ENCODE measurements at places on chromosomes 6 and 20. TPM values are rescaled to one million over a fixed set of nuclear protein-coding genes. Genes with fewer than 3 reads are reported as not detected.

Gene LGSN
- 0.04 TPM for polyA plus RNA-seq

Gene GPSM3
- polyA plus RNA-seq = 5.4 TPM

Gene POU5F1
- 8.6 TPM for polyA plus RNA-seq

Gene GDAP1L1
- 0.68 TPM for polyA plus RNA-seq

Gene ATP6V1G2
- 2.1 TPM for polyA plus RNA-seq

Gene ZC2HC1B
- not detected for polyA plus RNA-seq

Gene BPIFB2
- not detected for polyA plus RNA-seq

Gene MATN4
- polyA plus RNA-seq = 1.5 TPM

Gene OR12D1
- not detected for polyA plus RNA-seq

Gene ISM1
- 1.4 TPM for polyA plus RNA-seq

DNA sequence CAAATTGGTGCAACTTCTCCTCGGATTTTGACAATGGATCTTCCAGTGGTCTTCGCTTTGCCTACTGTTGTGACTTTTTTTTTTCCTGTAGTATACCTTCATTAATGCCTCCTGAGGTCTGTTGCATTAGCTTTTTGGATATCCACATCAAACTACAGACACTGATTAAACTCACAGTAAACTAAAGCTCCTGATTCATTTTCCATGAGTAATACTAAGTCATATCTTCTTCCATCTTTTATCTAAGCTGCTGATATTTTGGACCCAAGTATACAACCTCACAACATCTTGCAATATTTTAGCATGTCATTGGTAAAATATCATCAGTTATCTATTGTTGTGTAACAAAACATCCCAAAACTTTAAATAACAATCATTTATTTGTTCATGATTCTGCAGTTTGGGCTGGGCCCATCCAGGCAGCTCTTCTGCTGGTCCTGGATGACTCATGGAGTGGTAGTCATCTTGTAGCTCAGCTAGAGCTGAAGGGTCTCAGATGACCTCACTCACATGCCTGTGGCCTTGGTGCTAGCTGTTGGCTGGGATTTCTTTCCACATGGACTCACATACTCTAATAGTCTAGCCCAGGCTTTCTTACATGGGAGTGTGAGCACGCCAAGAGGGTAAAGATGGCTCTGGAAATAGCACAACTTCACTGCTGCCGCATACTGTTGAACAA, 78.3 kb upstream of the SRSF6 start:
- DNase-seq = no peak

- no peak for DNase-seq
Measured at GRCh38 chr6:131210469-131210868, 75.2 kb downstream of the AKAP7 start.

DNA sequence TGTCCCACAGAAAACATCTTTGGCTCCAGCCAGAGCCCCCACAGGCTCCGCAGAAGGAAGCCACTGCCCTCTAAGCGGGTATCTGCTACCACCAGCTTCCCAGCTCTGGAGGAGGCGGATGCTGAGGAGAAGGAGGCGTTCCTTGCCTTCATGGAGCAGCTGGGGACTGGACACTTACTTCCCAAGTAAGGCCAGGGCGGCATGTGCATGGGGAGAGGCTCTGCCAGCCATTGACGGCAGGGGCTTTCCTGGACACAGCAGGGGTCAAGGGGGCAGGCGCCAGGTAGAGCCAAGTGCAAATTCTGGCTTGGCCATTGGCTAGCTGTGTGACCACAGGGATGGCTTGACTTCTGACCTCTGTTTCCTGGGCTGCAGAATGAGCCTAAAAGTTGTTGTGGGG, 17.8 kb downstream of the RAB44 start:
- DNase-seq = no peak

GRCh38 chr20:34891166-34892062, 15.0 kb downstream of the ACSS2 start:
- no peak for DNase-seq

DNA sequence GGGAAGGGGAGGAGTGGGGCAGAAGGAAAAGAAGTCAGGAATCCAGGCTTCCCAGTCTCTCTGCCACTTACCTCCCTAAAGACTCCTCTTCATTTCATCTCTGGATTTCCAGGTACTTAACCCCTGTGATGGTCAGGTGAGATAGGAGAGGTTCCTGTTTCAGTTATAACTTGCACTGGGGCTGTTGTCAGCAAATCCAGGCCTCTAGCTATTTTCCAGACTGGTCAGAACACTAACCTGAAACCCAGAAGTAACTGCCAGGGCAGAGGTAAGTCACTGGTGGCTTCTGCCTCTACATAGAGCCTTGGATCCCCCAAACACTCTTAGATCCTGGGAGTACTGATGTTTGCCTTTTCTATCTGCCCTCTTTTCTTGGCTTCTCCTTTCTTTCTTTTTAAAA, 233.5 kb upstream of the TAB2 start:
- no peak for DNase-seq

- no peak for DNase-seq
Measured at GRCh38 chr6:111852725-111853124, 20.5 kb downstream of the FYN start.

DNA sequence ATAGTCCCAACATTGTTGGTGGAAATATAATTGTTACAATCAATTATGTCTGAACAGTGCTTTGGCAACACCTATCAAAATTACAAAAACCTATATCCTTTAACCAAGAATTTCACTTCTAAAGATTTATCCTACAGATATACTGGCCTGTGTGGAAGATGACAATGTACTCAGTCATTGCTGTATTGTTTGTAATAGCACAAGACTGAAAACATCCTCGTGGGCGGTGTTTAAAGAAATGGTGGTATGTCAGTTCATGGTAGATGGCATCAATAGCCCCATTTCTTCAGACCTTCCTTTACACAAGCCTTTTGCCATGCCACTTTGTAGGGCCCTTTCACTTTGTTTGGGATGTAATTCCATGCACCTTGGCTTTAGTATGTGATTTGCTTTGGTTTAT, 9.8 kb upstream of the TPBG start:
- no peak for DNase-seq

DNA sequence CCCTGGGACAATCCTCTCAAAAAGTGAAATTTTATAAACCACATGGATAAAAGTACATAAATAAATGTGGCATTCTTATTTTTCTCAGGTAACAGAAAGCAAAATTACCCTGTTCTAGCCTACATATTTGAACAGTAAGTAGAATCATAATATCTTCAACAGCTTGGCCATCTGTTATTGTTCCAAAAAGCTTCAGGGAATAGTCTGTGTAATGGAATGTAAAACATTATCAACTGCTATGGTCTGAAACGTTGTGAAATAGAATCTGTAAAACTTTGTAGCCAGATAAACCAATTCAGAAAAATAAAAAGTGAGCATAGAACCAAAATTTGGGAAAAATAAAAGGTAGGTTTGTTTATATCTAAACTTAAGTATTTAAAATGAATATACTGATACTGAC, 114.7 kb downstream of the THEMIS start:
- DNase-seq = no peak

DNA sequence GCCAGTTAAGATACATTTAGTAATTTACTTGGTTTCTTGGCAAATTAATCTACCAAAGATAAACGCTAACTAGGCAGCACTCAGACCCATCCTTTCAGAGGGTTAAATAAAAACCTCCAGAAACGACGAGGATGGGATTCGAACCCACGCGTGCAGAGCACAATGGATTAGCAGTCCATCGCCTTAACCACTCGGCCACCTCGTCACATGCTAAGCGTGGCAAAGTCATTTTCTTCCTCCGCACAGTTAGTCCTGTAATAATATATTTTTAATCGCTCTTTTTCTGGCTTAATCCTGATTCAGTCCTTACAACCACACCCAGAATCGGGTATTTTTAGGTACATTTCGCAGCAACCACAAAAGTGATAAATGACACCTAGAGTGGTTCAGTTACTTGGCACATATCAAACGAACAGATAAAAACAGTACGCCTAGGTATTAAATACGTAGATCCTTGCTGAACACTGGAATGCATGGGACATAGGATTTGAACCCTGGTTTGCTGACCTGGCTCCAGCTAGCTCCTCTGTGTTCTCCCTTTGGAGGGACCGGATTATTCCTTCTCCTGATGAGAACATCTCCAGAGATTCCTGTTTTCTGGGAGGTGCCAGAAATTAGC, 71.6 kb downstream of the GPX5 start:
- no peak for DNase-seq

- DNase-seq = no peak
Measured at GRCh38 chr6:112017169-112017568, 36.7 kb upstream of the CCN6 start.

DNA sequence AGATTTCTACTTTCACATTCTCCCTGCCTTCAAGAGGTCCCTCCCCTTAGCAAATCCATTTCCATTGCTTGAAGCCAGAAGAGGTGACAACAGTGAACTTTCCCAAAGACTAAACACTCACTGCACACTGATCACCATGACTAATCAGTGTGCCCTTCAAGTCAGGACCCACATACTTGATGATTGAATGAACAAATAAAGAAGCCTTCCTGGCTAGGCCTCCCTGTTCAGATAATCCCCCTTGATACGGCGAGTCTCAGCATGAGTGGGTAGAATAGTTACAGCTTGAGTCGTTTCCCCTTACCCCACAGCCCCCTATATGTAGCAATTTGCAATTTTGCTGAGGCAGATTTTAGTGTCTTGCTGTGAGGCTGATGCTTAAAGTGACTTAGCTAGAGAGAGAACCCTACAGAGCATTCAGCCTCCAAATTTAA, 102.2 kb downstream of the UNC5CL start:
- no peak for DNase-seq

DNA sequence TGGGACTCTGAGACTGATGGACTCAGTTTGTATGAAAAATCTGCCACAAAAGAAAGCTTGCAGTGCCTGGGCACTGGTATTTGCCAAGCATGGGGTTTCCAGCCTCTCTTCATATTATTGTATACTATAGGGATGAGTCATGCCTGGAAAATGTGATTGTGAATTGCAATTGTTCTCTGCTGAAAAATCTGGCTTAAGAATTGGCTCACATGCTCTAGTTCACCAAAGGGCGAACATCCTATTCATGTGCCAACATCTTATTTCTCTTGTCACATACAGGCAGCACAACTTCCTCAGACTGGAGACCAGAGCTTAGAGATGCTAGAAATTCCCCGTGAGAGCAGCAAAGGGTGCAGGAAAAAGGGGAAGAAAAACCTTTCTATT, 103.6 kb upstream of the KCNK16 start:
- no peak for DNase-seq

DNA sequence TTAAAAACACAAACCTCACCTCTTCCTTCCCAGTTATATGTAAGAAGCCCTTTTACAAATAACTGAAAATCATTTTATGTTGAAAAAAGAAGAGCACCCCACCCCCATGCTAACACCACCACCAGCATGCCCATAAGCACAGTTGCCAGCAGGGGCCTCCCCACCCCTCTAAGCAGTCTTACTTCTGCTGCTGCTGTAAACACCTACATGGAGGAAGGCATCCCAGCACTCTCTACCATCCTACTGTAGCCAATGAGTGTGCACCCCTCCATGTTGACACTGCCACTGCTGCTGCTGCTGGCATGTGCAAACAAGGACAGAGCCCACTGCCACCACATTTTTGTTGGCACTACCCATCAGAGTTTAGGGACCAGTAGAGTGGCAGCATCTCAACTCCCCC, 49.6 kb upstream of the PHIP start:
- DNase-seq = no peak

DNA sequence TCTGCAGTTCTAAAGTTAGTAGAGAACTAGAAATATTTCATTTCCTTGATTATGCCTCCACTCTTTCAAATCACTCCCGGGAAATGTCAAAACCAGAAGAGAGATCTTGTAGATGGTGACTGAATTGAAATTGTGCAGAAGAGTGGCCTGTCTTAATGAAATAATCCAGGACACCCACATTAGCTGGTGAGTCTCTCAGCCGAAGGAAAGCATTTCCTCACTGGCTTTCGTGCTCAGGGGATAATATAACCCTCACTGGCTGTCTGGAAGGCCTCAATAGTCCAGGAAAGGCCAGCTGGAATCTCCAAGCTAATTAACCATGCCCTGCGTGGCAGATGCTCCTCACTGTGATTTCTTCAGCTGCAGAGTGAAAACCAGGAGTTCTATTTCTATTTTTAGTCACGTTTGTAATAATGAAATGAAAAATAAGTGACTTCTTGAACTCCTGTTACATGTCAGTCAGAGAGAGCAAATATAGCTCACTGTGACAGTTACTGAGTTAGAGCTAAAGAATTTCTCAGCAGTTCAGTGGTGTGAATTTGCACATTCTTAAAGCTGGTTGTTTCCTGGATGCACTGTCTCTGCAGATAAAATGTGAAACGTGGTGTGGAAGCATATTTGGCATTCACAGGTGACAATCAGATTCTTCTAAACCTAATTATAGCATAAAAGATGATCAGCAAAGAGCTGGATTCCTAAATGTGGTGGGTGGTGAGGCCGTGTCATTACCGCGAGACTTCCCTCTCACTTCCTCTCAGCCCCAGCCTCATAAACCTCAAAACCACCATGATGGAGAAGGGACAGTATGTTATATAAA, 211.7 kb downstream of the LMBRD1 start:
- DNase-seq = no peak

DNA sequence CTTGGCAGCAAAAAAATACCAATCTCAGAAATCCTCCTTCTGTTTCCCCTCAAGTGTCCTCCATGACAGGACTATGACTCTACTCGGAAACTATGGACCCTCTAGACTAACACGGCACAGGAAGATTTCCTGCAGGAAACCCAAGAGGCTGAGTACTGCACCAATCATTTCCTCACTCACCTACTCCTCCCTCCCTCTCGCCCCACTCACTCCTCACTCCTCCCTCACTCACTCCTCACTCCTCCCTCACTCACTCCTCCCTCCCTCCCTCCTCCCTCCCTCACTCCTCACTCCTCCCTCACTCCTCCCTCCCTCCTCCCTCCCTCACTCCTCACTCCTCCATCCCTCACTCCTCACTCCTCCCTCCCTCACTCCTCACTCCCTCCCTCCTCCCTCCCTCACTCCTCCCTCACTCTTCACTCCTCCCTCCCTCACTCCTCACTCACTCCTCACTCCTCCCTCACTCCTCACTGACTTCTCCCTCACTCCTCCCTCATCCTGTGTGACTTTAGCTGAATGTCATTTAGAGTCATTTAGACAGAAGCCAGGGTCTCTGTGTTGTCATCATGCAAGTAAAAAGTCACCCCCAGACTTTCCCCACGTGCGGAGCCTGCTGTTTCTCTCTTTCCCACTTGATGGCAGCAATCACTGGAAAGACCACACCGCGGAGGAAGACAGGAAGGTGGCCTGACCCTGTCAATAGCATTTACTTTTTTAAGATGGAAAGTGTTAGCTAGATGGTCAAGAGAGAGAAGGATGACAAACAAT, 226.8 kb upstream of the PDE10A start:
- DNase-seq = no peak

GRCh38 chr6:13688692-13689196, 22.9 kb downstream of the RANBP9 start:
- no peak for DNase-seq

GRCh38 chr20:63538204-63539091, 1.3 kb upstream of the PTK6 start:
- DNase-seq = peak; percentile 96
